Thoracic aorta (tissue), 2 donors: ENCODE measurements at places on chromosomes 12 and 14. TPM values are rescaled to one million over a fixed set of nuclear protein-coding genes. Genes with fewer than 3 reads are reported as not detected.

DNA sequence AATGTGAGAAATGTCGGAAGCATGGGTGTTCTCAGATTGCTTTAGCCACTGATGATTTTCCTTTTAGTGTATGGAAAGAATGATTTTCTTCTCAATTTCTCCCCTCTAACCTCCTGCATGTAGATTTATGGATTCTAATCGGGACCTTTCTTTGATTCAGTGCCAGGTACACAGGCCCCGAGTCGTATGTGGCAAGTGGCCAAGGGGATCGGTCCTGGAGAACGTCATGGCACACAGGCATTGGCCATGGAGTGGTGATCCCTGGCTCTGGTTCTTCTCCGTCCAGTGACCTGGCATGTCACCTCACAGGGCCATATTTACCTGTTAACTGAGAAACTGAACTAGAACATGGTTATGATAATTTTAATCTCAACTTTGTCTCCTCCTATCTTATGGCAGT is 58.1 kb downstream of the ETV6 start:
- no peak for DNase-seq

Gene CLEC4C
- total RNA-seq, result not detected

Gene ASPG
- total RNA-seq, result 0.35 TPM

DNA sequence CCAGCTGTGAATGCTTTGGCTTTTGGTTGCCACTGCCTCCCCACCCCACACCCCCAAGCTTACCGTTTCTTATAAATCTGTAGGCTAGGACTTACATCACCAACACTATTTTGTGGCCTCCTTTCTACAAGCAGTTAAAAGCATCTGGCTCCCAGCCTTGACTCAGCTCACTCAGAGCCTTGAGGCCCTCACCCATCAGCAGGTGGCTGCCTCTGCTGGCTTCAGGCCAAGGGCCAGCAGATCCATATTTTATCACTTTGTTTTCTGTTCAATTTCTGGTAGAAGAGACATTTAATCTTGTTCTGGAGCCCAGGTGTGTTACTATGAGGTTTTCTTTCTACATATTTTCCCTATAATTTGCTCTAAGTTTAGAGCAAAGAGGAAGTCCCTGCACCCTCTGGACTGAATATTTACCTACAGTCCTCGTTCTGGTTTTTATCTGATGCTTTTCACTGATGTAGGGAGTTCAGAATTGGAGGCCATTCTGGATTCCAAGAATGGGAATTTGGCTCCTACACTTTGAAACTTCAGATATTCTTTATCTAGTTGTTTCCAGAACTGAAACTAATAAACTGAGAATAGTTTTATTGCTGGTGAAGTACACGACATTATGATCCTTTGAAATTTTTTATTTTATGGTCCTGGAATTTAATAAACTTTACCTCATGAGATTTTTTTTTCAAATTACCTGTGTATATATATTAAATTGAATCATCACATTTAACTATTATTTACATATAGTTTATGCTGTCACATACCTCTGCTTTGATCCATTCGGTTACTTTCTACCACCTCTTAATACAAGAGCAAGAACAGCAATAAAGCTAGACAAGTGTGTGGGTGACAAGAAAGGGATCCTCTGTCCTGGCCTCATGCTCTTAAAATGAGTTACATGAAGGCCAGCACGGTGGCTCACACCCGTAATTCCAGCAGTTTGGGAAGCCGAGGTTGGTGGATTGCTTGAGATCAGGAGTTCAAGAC is 22.2 kb downstream of the PLBD1 start:
- DNase-seq, result no peak

Gene MAP3K9
- 1.1 TPM for total RNA-seq

Gene ZC3H10
- total RNA-seq, result 4.1 TPM

- DNase-seq, result no peak
Observed at GRCh38 chr14:92316176-92316575, 6.8 kb upstream of the SLC24A4 start.

GRCh38 chr12:116069943-116070342 is 207.6 kb downstream of the MED13L start:
- DNase-seq, result no peak

GRCh38 chr12:108053512-108053911 is 75.6 kb upstream of the WSCD2 start:
- DNase-seq, result no peak

- no peak for DNase-seq
Observed at GRCh38 chr14:97976861-97977260, 1179.7 kb downstream of the VRK1 start.

DNA sequence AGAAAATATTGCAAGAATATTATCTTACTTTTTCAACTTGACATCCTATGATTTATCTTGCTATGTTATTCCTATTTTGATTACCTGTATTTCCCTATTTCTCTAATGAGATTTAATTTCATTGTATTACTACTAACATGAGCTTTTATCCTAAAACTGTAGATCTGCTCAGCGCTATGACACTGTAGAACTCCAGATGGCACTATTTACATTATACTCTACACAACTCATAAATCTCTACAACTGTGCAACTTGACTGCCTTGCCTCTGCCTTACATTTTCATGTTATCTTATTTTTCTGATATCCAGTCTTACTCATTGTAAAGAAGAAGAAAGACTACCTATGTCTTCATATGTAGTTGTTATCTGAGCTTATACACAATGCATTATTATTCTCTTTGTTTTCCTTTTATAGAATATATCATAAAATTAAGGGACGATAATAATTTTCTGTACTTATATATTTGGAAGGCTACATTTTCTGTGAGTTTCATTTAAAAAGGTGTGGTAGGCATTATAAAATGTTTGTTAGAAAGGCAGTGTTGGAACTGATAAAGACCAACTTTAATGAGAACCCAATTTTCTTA is 24.1 kb downstream of the NUP37 start:
- no peak for DNase-seq

GRCh38 chr14:100065111-100065871 is at the start of gene EVL:
TSS of gene EVL (plus strand) at chr14:100065422. CDS start at chr14:100065501, 79 bp downstream.
- no peak for DNase-seq

- DNase-seq, result no peak
Observed at GRCh38 chr12:91857813-91858542, 287.7 kb downstream of the BTG1 start.

Gene NDUFB1
- total RNA-seq, result 199 TPM

GRCh38 chr12:82904219-82904790 is 217.6 kb downstream of the TMTC2 start:
- no peak for DNase-seq

DNA sequence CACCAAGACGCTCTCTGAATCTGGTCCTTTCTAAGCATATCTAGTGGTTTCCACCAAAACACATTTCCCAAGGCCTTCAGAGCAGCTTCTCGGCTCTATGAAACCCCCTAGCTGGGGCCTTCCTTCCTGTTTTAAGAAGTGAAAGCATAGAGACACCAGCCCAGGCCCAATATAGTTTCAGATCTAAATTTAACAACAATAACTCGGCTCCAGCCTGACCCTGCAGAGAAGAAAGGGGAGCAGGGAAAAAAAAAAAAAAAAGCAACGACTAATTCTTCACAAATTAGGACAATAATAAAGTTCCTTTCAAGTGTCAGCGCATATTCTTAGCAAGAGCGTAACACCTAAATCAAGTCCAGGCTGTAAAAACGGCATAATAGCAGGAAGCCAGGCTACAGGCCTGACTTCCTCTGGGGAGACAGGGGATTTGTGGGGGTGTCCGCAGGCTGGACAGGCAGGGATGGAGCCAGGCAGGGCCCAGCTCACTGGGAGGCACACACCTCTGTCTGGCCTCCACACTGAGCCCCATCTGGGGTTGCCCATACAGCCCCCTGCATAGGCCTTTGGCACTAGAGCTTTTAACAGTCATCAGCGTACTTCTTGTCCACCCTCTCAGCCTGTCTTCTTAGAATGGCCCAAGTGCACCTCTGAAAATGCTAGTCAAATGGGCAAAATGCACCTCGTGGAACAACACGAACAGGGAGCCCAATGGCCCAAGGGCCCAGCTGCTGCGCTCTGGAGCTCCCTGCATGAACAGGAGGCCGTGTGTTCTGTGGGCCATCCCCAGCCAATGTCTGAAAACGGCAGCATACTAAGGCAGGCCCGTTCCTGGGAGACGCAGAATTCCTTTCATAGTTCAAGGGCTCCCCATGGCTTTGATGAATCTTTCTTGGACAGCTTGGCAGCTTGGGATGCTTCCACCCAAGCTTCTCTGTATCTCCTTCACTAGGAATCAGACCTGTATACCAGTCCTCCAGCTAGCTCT is 772.9 kb downstream of the MED13L start:
- no peak for DNase-seq
